NCI-H524 (cell line): ENCODE measurements at places on chromosomes 16 and 17.

DNA sequence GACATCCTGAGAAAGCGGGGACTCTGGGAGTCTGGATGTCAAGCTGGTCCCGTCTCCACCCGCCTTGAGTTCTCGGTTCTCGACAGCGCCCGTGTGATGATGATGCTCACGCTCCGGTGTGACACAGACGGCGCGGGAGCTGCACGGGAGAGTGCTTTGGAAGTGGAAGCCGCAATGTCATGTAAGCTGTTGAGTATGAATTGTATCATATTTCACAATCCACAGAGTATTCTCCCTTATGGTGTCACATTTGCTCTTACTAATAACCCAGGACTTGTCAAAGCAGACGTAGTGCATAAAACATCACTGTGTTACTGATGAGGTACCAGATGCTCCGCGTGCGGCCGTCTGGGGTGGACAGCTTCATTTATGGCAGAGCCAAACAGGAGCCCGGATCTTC is 217.5 kb upstream of the CHMP6 start:
- DNase-seq: peak; percentile 95

DNA sequence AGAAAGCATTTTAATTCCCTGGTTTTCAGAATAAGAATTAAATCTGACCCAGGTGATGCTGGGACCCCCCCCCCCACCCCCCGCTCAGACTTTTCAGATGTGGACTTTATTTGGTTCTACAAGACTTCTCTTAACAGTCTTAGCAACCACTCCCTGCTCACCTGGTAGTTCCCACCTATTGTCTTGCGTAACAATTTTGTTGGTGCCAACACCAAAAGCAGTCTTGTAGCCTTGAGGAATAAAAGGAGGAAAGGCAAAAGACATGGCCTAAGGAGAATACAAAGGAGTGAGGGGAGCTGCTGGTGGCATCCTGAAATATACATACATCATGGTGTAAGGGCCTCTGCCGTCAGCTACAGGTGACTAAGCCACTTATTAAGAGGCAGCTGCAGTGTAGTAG is 5.0 kb downstream of the TTLL6 start:
- no peak for DNase-seq

GRCh38 chr17:61474934-61475333 is 22.7 kb downstream of the TBX4 start:
- no peak for DNase-seq

DNA sequence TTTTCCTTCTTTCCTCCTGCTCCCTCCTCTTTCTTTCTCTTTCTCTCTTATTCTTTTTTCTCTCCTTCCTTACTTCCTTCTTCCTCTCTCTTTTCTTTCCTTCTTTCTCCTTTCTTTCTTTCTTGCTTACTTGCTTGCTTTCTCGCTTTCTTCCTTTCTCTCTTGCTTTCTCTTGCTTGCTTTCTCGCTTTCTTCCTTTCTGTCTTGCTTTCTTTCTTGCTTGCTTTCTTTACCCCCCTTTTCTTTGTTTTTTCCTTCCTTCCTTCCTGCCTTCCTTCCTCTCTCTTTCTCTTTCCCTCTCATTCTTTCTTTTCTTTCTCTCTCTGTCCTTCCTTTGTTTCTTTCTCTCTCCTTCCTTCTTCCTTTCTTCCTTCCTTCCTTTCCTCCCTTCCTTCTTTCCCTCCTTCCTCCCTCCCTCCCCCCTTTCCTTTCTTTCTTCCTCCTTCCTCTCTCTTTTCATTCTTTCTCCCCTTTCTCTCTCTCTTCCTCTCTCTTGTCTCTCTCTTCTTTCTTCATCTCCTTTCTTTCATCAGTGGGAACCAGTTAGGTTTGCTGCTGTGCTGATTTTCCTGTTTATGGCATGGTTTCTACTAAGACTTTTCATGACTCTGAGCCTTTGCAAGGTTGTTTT is 142.9 kb upstream of the CACNG3 start:
- no peak for DNase-seq

DNA sequence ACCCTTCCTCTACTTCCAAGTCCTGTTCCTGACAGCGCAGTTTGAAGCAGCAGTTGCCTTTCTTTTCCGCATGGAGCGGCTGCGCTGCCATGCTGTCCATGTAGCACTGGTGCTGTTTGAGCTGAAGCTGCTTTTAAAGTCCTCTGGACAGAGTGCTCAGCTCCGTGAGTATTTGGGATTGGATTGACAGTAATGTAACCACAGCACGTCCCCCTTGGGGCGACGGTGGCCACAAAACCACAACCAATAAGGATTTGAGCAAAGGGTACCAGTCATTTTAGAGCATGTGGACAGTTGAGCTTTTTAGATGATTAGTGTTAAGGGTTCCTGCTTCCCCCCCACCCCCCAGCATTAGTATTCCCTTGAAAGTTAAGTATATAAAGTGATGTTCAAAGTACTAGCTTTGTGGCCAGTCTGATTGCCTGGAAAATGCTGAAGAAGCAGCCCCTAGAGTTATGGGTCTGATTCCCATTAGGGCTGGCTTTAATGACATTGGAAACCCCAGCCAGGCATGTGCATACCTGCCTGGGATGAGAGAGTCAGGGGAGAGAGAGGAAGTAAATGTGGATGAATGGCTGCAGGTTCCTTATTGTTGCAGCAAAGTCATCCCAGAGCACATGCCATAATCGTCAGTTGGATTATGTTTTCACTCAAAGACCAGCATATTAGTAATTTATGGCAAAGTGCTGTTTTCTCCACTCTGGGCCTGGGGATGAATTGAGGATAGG is 31.6 kb upstream of the SLC12A3 start:
- no peak for DNase-seq

GRCh38 chr17:44071198-44071520 is 624 bp downstream of the G6PC3 start:
- DNase-seq: no peak

DNA sequence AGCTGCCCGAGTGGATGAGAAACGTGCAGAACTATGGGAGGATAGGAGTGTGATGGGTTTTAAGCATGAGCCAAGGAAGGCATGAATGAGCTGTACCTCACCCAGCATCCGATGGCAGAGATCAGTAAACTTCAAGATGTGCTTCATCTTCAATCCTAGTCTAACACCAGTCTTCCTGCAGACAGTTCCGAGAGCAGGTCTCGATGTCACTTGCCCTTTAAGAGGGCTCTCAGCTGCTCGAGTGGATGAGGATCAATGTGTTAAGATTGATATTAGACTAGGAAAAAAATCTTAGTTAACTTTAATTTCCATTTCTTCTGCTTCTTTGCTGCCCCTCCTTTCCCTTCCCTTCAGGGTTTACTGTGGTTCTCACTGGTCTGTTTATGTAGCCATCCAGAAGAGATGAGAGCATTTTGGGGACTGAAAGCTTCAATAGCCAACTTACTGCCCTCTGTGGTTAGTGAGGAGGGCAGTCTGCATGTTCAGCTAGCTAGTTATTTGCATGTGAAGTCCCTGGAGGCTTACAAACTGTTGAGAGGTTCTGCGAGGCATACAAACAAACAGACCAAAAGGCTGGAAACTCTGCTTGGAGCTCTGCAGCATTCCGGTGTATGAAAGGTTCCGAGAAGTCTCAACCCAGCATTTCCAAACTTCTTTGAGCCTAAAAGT is 15.3 kb downstream of the KLHL36 start:
- DNase-seq: no peak
